ENCODE measurements at places on chromosomes 7 and 10.
A peak's percentile ranks its signal among the peaks of the same experiment; 100 is the strongest.

GRCh38 chr10:75497997-75498883 lies 66.8 kb downstream of the LRMDA start:
- peak; percentile 12 for DNase-seq

DNA sequence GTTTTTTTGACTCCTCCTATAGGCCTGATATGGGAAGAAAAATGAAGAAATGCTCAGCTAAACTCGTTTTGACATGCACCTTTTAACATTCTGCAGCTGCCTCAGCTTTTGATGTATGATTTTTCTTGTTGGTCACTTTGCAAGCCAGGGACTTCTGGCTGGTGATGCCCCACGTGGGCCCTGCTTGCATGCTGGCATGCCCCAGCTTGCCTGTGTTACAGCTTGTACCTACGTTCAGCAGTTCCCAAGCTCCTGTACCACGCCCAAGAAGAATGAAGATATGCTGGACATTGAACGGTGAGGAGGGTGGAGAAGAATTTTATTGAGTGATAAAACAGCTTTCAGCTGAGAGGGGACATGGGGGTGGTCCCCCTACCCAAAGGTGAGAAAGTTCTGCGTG lies 245.6 kb upstream of the FZD8 start:
- DNase-seq, result no peak

DNA sequence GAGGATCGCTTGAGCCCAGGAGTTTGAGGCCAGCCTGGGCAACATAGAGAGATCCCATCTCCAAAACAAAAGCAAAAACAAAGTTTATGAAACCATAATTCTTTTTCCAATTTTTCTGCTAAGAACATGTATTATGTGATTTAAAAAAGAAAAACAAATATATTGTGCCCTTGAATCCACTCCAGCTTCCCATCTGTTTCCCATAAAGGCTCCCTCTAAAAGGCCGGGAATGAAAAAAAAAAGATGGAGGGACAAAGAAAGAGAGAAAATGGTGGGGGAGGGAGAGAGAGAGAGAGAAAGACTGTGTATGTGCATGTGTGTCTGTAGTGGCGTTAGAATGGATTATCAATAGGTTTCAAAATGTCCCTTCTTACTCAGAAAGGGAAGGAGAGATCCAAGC lies 20.5 kb upstream of the GSDME start:
- no peak for DNase-seq

DNA sequence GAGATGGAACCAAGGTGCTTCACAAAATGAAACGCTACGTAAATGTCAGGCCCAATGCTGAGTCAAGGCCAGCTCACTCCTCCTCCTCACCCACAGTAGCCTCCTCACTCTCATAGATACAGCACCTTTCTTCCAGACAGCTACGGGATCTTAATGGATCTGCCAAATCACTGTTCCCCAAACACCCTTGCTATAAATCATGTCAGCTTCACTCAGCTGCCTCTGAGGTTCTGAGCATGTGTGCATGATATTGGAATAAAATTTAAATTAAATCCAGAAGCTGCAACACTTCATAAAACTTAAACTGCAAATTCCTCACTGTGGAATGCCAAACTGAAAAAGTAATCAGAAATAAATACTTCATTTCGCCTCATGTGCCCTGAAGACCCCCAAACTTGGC lies 14.7 kb upstream of the CPXM2 start:
- no peak for DNase-seq

DNA sequence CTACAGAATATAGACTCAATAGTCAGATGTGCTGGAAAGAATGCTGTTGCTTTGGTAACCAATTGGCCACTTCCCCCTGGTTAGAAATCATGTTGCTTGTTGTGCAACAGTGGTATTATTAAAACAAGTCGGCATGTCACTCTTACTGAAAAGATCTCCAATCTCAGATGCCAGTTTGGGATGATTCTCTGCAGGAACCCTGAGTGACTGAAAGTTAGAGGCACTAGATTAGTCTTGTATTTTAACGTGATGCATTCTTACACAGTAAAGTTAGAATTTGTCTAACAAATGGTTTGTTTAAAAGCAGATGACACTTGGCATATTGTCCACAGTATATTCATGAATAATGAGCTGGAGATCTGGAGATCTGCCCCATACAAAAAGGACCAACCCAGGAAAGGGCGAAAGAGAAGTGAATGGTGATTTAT lies 287.6 kb downstream of the TWIST1 start:
- no peak for DNase-seq

DNA sequence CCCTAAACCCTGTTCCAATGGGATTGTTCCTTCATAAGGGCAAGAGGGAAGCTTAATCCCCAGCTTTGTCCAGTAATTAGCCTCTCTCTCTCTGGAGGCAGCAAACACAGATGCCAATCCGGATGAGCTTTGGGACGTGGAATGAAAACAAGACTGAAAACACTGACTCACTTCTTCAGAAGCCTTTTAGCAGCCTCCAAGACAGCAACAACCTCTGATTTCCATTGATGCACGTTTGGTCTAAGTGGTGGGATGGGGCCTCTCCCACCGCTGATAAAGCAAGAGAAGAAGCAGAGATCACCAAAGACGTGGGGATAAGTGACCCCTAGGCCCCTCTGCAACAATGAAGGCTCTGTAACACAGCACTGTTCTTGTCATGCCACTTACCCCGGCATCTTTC lies 5.8 kb upstream of the GFRA1 start:
- no peak for DNase-seq

DNA sequence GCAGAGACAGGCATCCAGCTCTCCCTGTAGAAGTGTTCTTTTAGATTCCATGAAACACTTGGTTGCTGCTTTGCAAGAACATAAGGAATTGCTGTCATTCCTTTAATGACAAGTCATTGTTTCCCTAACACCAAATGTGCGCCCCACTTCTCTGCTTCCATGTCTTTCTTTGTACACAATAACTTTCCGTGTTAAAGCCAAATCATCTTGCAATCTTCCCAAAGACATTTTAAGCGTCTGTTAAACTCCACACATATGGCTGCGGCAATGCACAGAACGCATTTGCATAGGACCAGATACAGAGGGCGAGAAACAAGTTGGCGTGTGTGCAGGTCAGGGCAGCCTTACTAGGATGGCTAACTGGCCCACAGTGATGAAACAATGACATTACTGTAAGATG lies 399.3 kb upstream of the PRKCQ start:
- no peak for DNase-seq

DNA sequence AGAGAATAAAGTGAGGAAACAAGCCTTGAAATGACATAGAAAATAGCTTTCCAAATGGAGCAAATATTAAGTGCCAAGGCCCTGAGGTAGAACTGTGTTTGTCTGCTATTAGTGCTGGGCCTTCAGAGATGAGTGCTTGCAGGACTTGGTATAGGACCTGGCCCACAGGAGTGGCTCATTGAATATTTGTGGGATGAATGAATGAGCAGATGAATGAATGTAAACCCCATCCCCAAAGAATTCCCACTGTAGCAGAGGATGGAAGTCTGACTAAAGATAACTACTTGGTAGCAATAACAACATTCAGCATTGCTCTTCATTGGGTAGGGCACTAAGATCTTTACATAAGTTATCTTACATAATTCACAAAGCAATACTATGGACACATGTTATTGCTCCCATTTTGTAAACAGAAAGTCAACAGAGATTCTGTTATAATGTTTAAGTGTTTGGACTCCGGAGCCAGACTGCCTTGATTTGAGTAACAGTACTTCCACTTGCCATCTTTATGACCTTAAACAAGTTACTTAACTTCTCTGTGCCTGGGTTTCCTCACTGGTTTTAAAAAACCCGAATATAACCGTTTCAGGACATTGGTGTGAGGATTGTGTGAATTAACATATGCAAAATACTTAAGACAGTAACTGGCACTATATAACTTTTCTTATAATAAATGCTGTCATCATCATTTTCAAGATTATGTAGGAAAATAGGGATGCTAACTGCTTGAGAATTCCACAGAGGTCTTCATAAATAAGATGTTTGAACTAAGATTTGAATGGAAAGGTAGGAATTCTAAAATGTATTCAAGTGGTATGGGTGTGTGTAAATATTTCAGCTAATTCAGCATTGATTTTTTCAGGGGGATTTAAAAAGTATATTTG lies 141.9 kb downstream of the PRKG1 start:
- no peak for DNase-seq

DNA sequence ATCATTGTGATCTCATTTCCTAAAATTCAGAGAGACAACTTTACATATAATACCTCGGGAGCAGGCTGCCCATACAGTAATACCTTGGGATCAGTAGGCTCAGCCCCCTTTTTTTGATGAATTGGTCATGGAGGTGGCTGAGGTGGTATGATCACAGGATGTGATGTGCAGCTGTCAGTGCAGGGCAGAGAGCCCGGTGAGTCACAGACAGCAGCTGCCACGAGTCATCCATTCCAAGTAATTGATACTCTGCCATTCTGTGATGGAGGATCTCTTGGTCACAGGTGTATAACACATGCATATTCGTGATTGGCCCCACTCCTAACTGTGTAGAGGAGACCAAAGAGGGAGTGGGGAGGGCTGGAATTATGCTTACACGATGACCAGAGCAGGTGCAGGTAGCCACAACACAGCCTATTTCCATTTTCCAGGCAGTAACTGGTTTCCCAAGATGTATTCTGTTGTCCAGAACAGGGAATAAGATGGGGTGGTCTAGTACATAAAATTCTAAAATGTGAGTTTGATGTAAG lies 14.1 kb downstream of the NRCAM start:
- peak; percentile 62 for DNase-seq

GRCh38 chr10:106920538-106920937 lies 244.0 kb downstream of the SORCS1 start:
- no peak for DNase-seq

GRCh38 chr7:18402488-18403183 lies 92.9 kb upstream of the HDAC9 start:
- DNase-seq, result no peak

DNA sequence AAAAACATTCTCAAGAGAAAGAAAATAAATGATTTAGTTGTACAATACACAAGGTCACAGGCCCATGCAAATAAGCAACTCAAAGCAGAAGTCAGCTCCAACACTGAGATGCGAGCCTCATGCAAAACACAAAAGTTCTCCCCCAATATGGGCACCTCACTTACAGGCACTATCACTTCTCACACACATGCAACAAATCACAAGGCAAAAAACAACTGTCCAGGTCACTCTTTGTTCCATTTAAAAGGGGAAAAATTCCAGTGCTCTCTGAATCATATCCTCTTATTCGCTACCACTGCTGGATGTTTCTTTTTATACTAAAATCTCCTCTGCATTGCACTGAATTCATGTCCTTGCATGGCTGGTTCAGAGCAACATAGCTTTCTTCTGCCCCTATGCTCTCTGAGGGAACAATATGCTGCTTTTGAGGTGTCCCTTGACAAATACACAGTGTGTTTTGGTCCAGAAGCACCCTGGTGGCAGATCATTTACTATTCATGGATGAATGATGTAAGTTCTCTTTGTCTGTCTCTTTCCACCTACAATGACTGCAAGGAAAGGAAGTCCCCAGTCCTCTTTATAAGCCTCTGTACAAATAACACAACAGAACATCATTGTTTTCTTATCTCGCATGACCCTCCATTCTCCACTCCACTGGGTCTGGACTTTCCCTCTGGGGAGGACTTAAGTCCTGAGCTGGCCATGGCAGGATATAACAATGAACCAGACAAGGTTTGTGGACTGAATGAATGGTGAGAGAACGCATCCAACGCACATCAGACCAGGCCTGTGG lies 85.4 kb upstream of the GSDME start:
- DNase-seq, result peak; percentile 47

DNA sequence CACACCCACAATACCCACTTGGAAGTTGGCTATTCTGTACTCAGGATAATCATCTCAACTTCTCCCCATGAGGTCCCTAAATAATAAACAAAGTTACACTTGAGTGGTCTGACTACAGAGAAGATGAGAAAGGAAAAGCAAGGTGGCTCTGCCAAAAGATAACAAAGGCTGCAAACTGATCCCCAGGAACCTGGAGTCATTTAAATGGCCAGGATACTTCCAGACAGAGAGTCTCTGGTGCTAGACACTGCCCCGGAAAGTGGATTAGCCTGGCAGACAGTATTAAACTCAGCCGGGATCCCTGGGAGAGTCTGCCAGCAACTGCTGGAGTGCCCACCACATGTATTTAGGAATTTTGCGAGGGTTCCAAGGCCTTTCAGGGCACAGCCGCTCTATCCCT lies 93.7 kb downstream of the DGKI start:
- no peak for DNase-seq

DNA sequence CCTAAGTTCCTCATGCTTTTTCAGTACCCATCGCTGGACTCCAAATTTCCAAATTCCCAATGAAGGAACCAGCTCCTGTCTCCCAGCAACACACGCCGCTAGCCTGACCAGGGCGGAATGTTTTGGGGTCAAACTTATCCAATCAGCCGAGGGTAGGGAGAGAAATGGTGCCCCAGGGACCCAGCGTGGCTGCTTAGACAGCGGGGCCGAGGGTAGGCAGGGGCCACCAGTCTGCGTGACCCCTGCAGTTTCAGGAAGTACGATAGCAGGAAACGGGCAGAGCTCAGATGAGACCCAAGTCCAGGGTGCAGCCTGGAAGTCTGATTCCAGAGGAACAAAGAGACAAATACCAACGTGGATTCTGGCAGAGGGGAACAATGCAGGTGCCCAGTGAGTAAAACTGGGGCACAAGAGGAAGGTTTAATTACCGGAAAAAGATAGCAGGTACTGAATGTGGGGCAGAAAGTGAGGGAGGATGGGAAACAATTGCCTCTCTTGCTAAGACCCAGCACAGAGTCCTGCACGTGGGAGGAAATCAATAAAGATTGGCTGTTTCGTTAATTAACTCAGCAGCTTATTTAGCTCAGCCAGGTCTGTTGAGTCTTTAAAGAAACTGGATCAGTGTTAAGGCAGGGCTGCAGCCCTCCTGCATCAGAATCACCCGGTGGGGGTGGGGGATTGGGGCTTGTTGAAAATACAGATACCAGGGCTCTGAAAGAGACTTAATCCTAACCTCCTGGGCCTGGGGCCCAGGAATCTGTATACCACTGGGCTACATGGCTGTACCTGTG lies 50.4 kb upstream of the NFE2L3 start:
- DNase-seq, result no peak

DNA sequence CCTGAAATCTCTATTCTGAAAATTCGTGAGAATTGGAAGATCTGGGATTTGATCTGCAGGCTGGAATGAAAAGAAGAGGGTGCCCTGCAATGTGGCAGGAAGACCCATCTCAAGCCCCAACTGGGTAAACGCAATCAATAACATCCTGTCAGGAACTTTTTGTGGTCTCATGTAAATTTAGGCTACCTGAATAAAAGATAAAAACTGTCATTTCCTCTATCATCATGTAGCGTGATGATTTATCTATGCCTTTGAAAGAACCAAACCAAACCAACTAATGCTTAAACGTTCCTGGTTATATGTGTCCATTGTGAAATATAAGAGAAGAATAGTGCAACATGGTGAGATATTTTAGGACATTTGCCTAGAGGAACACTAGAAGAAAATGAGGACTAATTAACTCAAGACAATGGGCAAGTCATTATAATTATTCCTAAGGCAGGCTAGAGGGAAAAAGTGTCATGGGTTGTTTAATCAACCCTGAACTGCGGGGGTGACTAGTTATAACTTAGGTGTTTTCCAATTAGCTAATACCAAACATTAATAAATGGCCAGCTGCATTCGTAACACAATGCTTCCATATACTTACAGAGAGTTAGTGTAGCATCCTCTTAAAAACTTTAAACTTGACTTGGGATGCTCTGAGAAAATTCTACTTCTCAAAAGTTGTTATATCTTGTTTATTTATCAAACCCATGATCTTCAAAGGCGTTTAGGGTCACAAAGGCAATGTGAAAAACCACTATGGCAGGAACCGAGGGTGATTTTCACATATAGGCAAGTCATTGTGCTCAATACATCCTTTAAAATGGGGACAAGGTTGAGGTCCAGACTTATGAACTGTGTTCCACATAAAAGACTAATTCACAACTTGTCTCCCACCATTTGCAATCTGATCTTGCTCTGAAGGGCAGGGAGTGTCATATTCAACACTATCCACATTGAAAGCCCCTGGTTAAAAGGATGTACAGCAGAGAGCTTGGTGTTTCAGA lies 48.6 kb upstream of the ADO start:
- DNase-seq, result no peak
